ENCODE measurements at places on chromosomes 3 and 15.

DNA sequence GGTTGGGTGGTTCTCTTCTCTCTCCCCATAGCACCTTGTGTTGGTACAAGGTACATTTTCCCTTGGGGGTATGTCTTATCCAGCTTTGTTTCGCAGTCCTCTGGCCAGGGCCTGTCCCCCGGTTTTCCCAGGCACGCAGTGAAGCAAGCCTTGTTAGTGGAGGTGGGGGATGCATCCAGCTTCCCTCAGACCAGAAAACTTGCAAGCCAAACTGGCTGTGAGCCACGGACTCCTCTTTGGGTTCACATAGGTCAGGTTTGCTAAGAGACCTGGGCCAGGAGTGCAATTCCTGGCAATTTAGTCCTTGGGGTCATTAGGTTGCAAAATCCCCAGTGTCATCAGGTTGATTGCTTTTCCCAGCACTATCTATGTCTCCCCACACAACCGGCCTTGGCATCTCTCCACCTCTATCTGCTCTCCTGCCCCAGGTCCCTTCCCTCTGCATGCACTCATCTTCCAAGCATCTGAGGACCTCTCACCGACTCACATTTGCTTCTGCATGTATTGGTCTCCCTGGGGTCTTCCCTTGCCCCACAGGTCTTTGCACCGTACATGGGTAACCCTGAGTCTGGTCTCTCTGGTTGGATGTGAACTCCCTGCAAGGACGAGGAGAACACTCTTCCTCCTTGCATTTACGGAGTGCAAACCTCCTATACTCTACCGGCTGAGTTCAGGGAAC, 34.2 kb downstream of the BCL2L10 start:
- DNase-seq = no peak

DNA sequence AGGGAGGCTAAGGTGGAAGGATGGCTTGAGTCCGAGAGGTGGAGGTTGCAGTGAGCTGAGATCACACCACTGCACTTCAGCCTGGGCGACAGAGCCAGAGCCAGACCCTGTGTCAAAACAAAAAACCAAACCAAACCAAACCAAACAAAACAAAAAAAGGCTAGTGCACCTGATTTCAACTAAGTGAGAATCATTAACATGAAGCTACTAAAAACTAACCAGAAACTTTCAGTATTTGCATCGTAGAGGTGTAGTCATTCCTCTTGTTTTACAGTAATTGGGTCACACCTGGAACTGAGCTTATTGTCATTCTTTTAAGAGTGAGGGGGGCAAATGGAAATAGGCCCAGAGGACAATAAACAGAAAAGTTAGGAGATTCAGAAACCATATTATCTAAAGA, 58.5 kb downstream of the ST6GAL1 start:
- DNase-seq = no peak

- DNase-seq = no peak
Observed at GRCh38 chr15:31483986-31484951, 157.6 kb downstream of the KLF13 start.

- no peak for DNase-seq
Observed at GRCh38 chr3:190266913-190267290, 55.3 kb downstream of the CLDN1 start.

DNA sequence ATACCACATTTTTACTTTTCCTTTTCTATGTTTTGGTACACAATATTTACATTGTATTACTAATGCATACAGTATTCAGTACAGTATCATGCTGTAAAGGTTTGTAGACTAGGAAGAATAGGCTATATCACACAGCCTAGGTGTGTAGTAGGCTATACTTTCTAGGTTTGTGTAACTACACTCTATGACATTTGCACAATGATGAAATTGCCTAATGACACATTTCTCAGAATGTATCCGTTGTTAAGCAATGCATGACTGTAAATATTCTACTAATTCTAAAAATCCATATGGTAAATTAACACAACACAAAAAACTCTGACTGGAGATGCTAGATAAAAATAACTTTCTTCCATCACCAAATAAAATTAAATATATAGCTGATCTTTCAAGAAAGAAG, 16.2 kb downstream of the NEDD4 start:
- no peak for DNase-seq

GRCh38 chr15:96285305-96285704, 45.2 kb upstream of the NR2F2 start:
- DNase-seq = no peak

GRCh38 chr3:156657440-156657839, 16.9 kb upstream of the TIPARP start:
- DNase-seq = no peak

- DNase-seq = no peak
Observed at GRCh38 chr15:87761736-87762509, 494.6 kb downstream of the NTRK3 start.
